ELR (cell line): ENCODE measurements at places on chromosomes 5 and 9.
A peak's percentile ranks its signal among the peaks of the same experiment; 100 is the strongest.

GRCh38 chr5:652023-652515 lies 39.9 kb downstream of the CEP72 start:
- DNase-seq, result no peak

DNA sequence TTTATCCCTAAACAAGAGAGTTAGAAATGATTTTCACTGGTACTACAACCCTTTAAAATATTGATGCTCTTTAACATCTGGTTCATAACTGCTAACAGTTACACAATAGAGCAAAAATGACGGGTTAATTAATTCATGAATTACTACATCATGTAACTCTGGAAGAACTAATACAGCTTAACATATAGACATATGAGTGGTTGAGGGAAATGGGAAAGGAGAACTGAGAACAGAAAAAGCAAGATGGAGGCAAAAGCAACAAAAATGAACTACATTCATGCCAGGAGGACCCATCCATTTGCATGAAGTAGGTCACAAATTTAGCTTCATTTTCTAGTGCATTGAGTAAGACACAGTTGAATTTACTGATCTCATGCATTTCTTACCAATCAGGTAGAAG lies 61.8 kb downstream of the C9 start:
- DNase-seq, result no peak

DNA sequence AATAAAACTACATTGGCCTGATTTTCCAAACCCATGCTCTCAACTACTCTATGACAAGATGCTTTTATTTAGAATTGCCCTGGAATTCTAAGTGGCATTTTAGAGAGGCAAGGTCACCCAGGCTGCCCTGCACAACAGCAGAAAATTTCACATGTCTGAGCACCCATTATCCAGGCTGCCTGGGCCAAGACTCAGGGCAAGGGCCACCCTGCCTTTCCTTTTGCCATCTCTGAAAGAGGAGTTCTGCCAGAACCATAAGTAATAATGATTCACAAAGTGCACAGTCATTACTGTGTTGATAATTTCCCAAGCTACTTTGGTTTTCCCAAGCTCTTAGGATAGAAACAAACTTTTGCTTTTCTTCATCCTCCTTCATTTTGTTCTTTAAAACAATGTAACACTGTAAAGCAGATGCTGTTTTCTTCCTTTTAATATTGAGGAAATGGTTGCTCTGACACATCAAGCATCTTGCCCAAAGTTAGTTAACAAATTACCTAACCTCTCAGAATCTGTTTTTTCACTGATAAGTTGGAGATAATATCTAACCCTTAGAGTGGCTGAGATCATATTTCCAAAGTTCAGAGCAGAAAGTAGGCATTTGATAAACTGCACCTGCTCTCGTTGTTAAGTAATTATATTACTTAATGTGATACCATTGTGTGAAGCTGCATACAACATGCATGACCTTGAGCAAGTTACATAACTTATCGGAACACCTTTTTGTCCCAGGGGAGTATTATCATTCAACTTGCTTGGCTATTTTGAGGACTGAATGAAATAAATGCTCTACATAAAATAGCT lies 325.6 kb downstream of the PRELID2 start:
- DNase-seq, result peak; percentile 21

DNA sequence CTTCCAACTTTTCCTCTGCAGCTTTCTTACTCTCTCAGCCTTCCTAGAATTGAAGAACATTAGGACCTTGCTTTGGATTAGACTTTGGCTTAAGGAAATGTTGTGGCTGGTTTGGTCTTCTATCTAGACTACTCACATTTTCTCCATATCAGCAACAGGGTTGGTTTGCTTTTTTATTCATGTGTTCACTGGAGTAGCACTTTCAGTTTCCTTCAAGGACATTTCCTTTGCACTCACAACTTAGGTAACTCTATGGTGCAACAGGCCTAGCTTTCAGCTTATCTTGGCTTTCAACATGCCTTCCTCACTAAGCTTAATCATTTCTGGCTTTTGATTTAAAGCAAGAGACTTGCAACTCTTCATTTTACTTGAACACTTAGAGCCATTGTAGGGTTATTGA lies 153.1 kb downstream of the CCDC192 start:
- no peak for DNase-seq

DNA sequence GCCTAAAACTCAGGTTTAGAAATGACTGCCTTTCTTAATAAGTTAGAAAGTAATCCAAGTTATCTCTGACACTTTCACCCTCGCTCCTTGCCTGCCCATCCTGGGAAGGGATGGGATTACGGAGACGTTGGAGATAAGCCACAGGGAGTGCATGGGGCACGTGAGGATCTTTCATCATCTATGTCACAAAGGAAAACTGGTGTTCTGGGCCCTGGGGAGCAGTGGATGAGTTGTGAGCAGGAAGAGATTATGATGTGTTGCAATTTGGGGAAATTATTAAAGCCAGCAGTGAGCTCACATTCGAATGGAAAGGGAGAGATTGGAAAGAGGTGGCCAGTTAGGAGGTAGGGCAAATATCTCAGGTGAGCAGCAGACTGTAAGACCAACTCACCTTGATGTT lies 12.8 kb downstream of the AFAP1L1 start:
- DNase-seq, result no peak
